ENCODE measurements at places on chromosomes 7 and 10. TPM values are rescaled to one million over a fixed set of nuclear protein-coding genes. Genes with fewer than 3 reads are reported as not detected.

- no peak for DNase-seq
Observed at GRCh38 chr7:78702770-78703169, 750.7 kb downstream of the MAGI2 start.

The DEPP1 gene
- total RNA-seq = 1.7 TPM

- no peak for DNase-seq
Observed at GRCh38 chr10:132446661-132447445, 49.9 kb downstream of the PWWP2B start.

DNA sequence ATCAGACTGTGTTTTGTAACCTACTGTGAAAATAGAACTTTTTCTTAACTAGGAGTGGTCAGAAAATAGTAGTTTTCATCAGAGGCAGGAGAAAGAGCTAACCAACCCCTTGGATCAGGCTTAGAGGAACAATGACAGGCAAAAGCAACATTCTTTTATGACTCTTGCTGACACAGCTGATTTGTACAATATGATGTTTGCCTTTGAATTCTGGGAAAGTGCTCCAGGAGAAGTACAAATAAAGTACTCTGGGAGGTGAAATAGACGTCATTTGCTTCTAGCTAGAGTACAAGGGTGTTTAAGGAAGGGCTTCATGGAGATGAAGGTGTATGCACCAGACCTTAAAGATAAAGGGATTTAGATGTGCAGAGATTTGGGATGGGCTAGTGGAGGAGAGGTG lies 75.1 kb upstream of the KIAA1217 start:
- DNase-seq = no peak

DNA sequence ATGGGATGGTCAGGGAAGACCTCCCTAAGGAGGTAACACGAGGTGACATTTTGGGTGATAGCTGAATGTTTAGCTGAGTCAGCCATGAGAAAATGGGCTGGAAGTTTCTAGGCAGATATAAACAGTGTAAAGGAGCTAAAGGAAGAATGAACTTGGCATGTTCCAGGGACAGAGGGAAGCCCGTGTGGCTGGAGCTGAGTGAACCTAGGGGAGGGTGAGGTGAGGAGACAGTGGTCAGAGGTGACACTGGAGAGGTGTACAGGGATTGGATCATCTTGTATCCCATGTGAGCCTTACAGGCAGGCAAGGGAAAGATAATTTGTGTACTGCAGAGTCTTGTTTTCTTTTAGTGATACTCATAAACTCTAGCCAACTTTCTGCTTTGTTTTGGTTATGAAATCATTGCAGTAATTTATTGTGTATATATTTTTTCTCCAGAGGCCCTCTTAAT lies 1.8 kb downstream of the STARD3NL start:
- no peak for DNase-seq

- DNase-seq = no peak
Observed at GRCh38 chr7:119562839-119563238, 710.1 kb upstream of the KCND2 start.

- no peak for DNase-seq
Observed at GRCh38 chr7:74355091-74355490, 65.9 kb downstream of the CLIP2 start.

- no peak for DNase-seq
Observed at GRCh38 chr10:117590101-117590875, 47.7 kb downstream of the EMX2 start.

GRCh38 chr10:122467701-122468100 lies 6.3 kb downstream of the HTRA1 start:
- DNase-seq = no peak

DNA sequence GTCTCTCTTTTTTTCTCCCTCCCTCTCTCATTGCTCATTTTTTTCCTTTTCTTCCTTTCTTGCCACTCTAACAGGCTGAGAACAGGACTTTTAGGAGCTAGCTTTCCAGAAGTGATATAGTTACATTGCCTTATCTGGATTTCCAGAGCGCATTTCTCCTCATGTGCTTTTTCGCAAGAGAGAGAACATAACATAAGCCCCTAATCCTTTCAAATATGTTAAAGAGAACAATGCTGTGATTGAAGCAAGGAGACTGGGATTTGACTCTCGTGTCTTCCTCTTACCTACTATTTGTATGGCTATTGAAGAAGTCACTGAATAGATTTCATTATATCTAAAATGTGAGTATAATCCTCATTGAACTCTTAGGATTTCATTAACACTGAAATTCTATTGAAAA lies 101.2 kb upstream of the PRPS1L1 start:
- DNase-seq = no peak

DNA sequence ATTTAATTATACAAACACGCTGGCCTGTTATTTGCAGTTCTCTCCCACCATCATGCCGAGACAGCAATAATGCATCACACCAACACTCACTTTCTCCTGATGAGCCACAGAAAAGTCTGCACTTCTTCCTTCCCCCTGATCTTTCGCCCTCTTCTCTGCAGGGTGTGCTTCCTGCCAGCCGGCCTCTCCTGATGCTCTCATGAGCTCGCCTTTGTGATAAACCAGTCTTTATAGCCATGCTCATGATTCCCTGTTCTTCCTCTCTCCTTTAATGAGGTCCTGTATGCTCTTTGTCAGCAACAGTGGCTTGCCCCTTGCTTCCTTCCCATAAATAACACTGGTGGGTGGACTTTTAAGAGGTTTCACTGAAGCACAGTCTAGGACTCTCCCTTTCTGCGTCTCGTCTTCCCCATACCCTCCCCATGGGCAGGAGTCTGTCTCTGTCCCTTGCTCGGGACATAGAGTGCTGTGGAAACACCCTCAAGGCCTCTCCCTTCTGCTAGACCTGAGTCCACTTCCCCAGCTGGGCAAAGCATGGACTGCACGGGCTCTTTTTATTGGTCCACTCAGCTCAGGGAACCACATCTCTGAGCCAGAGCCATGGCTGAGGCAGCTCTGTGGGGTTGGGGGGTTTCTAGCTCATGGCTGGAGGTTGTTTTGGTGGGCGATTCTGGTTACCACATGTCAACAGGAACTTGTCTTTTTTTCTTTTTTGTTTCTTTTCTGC lies 133.9 kb downstream of the C10orf105 start:
- DNase-seq = no peak

The HELLS gene
- 262 TPM for total RNA-seq

- DNase-seq = no peak
Observed at GRCh38 chr7:53794816-53795215, 747.4 kb upstream of the VSTM2A start.

GRCh38 chr7:1966631-1967200 lies 266.0 kb downstream of the MAD1L1 start:
- DNase-seq = no peak

DNA sequence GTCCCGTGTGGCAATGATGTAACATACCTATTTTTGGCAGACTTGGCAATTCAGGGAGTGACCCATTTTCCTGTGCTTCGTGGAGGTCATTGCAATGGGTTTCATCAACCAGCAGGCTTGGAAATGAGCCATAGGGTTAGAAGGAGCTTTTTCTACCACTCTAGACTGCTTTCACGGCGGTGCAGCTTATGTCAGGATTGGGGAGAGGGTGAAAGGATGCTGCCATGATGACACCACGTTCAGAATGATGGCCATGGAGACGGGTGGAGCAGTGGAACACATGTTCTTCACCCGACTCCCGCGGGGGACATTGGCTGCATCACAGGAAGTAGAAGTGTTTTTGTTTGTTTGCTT lies 220.2 kb downstream of the EMX2 start:
- DNase-seq = no peak

DNA sequence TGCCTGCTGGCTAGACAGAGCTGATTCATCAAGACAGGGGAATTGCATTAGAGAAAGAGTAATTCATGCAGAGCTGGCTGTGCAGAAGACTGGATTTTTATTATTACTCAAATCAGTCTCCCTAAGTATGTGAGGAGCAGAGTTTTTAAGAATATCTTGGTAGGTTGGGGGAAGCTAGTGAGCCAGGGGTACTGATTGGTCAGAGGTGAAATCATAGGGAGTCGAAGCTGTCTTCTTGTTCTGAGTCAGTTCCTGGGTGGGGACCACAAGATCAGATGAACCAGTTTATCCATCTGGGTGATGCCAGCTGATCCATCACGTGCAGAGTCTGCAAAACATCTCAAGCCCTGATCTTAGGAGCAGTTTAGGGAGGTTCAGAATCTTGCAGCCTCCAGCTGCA lies 39.8 kb downstream of the FOXI2 start:
- DNase-seq = no peak

GRCh38 chr7:54995610-54996363 lies 23.0 kb upstream of the EGFR start:
- DNase-seq = no peak

The FAM25G gene
- not detected for total RNA-seq

DNA sequence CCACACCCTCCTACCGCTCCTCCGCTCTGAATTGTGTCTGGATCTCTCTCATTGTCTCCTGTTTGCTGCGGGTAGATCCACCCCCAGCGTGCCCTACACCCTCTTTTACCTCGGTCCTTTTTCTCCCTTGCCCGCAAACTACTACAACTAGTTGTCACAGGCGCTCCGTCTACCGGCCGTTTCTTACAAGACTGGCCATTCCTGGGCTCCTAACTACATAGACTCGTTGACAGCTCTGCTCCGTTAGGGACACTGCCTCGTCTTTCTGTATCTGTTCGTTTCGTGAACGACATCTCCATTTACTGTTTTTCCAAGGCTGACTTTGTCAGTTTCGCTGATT lies 786 bp downstream of the TAF3 start:
- no peak for DNase-seq

The NKX2-3 gene
- not detected for total RNA-seq

DNA sequence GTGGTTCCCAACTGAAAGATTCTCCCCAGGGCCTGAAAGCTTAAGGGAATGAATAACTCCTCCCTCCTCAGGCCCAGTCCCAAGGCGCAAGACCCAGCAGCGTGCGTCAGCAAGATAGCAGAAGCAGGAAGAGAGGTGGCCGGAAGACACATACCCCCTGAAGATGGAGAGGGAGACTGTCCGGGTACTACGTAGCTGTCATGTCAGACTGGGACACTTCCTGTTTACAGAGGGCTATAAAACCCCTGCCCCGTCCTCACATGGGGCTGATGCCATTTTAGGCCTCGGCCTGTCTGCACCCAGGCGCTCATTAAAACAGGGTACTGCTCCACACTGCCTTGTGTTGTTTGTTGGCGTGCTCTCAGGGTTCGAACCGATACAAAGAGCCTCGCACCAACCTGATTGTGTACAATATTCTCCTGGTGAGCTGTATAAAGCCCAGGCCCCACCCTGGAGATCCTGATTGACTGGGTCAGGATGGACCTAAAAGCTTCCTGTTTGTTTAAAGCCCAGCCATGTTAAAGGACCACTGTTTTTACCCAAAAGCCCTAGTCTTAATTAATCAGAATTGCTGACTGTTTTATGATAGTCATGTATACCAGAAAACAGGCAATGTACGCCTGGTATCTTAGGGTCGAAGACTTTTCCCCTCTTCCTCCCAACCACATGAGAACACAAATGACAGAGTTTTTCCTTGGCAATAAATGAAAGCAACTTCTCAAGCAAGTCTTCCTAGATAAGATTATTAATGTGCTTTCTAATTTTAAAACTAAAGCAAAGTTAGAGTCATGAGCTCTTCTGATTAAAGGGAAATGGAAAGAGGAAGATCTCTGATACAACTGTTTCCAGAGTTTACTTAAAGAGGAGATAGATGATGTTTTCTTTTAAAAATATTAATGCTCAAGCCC lies 251.5 kb downstream of the DOCK4 start:
- DNase-seq = no peak

All from H9 (cell line).